ENCODE measurements at places on chromosomes 6 and 20. TPM values are rescaled to one million over a fixed set of nuclear protein-coding genes. Genes with fewer than 3 reads are reported as not detected.
A peak's percentile ranks its signal among the peaks of the same experiment; 100 is the strongest.

THEMIS gene
- 0.68 TPM for total RNA-seq

CST8 gene
- not detected for total RNA-seq

COL21A1 gene
- 22.5 TPM for total RNA-seq

RAET1G gene
- total RNA-seq, result not detected

JPH2 gene
- total RNA-seq, result 63.3 TPM

ENPP5 gene
- total RNA-seq, result 3.7 TPM

NINL gene
- 9.1 TPM for total RNA-seq

GRCh38 chr6:99066044-99066443 lies 118.3 kb upstream of the FBXL4 start:
- H3K4me3 ChIP-seq, result no peak overlapping the region
- H3K27me3 ChIP-seq, result no peaks in the 10 kb centered on the region
- no peaks in the 10 kb centered on the region for H3K4me1 ChIP-seq
- no peak for DNase-seq
- no peaks in the 10 kb centered on the region for H3K36me3 ChIP-seq

GRCh38 chr6:82072751-82073150 lies 174.8 kb downstream of the IBTK start:
- H3K4me1 ChIP-seq, result peaks cover 5% of the 10 kb centered on the region
- no peaks in the 10 kb centered on the region for H3K36me3 ChIP-seq
- no peak overlapping the region for H3K27ac ChIP-seq
- H3K27me3 ChIP-seq, result no peaks in the 10 kb centered on the region
- no peak overlapping the region for H3K4me3 ChIP-seq
- DNase-seq, result no peak

- no peaks in the 10 kb centered on the region for H3K27me3 ChIP-seq
- DNase-seq, result peak; percentile 92
- peak within 1 kb of the TSS; percentile 99 for H3K4me3 ChIP-seq
- H3K27ac ChIP-seq, result peak within 1 kb of the TSS; percentile 3
- H3K36me3 ChIP-seq, result no peaks in the 10 kb centered on the region
Observed at GRCh38 chr6:4776131-4776492, at the start of gene CDYL. TSS of gene CDYL (plus strand) at chr6:4776404. CDS start at chr6:4776784, 380 bp downstream.

DNA sequence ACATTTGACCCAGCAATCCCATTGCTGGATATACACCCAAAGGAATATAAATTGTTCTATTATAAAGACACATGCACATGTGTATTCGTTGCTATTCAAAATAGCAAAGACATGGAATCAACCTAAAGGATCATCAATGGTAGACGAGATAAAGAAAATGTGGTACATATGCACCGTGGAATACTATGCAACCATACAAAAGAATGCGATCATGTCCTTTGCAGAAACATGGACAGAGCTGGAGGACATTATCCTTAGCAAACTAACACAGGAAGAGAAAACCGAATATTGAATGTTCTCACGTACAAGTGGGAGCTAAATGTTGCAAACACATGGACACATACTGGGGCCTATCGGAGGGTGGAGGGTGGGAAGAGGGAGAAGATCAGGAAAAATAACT lies 340.0 kb downstream of the NRN1 start:
- H3K27me3 ChIP-seq, result no peaks in the 10 kb centered on the region
- H3K4me1 ChIP-seq, result no peaks in the 10 kb centered on the region
- DNase-seq, result no peak
- no peak overlapping the region for H3K4me3 ChIP-seq
- no peak overlapping the region for H3K27ac ChIP-seq

DNA sequence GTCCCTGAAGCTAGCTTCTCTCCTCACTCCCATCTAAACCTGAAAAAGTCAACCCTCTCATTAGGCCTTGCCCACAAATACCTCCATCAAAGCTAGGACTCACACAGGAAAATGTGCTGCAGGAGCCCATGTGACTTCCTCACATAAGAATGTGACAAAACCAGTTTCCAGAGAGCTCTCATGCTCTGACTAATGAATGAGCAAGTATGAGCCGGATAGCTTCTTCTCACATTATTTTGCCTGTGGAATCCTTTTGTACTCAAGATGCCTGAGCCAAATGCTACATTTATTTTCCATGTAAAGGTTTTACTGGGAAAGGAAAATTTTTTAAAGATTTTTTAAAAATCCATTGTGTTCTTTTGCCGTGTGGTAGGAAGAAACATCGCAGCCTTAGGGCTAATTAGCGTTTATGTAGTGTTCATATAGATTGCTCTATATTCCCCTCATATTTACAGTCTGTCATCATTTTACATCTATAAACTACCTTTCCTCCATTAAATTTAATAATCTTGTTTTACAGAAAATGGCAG lies 68.6 kb upstream of the CCN6 start:
- H3K4me1 ChIP-seq, result no peaks in the 10 kb centered on the region
- H3K4me3 ChIP-seq, result no peak overlapping the region
- H3K27me3 ChIP-seq, result no peaks in the 10 kb centered on the region
- no peaks in the 10 kb centered on the region for H3K36me3 ChIP-seq
- no peak overlapping the region for H3K27ac ChIP-seq

DNA sequence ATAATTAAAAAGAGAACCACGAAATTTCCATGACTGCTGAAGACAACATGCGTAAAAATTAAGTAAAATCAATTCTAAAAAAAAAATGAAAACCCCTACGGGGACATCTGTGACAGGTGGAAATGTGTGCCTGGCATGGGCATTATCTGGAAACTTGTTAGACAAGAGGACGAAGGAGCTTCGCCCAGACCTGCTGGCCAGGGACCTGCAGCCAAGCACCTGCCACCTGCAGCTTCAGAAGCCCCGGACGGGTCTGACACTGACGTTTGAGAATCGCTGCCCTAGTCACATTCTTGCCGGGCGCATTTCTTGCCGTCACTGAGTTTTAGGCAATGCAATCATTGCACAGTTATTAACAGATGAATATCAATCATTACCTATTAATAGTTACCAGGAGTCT lies 140.3 kb downstream of the SMOC2 start:
- no peak overlapping the region for H3K4me3 ChIP-seq
- no peaks in the 10 kb centered on the region for H3K36me3 ChIP-seq
- no peaks in the 10 kb centered on the region for H3K27me3 ChIP-seq
- peak; percentile 46 for DNase-seq
